ENCODE measurements at places on chromosomes 7 and 10.

DNA sequence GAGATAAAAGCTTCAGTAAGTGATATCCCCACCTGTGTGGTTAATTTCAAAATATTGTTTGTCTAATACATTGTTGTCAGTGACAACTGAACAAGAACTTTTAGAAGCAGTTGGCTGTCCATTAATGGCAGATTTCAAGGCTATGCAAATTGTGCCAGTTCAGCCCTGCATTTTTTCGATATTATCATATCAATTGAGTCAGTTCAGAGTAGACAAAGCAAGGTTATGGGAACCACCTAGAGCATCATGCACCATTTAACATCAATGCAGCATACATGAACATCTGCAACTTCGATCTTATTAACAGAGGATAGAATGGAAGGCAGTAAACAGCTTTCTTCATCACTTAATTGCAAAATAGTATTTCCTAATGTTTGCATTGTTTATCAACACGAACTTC lies 180.7 kb upstream of the KAT6B start:
- no peak for DNase-seq

DNA sequence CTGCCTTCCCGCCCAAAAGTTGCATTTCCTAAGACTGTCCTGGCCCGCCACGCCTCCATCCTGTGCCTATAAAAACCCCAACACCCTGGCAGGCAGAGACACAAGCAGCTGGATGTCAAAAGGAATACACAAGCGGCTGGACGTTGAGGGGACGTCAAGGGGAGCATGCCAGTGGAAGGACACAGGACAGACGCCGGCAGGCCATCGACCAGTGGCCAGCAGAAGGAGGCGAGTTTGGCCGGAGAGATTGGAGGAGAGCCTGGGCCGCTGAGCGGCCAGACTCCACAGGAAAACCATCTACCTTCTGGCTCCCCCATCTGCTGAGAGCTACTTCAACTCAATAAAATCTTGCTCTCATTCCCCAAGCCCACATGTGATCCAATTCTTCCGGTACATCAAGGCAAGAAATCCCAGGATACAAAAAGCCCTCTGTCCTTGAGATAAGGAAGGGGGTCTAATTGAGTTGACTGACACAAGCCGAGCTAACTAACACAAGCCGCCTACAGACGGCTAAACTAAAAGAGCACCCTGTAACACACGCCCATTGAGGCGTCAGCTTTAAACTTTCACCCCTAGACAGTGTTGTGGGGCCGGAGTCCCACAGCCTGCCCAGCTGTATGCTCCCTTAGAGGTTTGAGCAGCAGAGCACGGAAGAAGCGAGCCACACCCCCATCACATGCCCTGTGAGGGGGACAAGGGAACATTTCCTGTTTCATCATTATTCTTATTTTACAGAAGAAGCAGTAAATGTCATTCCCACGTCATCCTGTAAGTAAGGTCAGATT lies 150.3 kb upstream of the PHYHIPL start:
- no peak for DNase-seq

DNA sequence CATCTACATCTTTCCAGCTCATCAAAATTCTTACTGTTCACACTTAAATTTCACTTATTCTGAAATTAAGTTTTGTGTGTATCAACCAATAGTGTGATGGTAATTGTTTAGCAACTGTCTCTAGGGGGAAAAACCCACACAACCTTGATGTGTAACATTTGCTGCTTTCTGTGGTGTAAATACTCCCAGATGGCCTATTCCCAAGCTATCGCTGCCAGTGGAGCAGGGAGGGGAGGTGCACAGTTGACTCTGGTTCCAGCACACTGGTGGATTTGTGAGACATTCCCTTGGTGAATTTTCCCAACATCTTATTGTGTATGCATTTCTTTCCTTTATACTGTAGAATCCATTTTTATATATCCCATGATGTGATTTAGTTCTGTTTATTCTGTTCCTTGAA lies 275.9 kb upstream of the SHH start:
- no peak for DNase-seq

DNA sequence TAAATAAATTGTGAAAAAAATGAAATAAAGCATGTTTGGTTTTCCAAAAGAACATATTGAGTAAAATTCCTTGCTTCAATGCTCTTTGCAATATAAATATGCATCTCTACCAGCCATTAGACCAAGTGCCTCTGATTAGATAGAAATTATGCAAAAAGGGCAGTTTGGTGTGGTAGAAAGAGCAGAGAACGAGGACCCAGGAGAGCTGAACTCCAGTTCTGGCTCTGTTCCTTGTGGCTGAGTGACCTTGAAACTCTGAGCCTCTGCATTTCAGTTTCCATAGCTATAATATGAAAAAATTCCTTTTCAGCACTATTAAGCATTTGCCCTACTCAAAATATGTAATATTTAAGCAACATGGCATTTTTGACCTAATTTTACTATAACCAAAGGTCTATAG lies 36.5 kb downstream of the COL1A2 start:
- DNase-seq = no peak

DNA sequence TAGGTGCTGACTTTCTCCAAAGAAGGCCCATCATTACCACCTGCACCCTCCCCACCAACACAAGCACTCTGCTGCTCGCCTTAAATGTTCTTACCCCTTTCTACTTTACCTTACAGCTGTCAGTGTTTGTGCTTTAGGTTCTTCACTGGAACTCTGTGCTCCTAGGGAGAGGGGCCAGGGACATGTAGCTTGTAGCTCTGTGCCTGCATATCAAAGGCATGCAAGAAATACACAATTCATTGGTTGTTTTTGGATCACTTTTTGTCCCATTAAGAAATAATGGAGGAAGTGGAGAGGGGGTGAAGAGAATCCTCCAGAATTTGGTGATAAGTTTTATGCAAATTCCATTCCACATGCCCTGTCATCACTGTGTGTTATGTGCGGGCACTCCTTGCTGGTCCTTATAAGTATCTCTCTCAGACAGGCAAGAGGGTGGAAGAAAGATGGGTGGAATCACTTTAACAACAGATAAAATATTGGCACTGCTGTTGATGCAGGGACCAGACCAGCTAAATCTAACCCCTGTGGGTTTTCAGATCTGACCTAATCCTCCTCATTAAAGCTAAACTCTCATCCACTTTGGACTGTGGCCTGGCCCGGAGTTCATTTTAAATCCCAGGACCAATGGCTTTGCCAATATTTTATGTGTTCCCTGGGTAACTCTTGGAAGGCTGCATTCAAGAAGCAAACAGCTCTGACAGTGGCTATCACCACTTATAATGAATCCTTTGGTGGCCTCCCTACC lies 375.8 kb upstream of the NFE2L3 start:
- no peak for DNase-seq

- no peak for DNase-seq
Measured at GRCh38 chr10:50416181-50416824, 165.0 kb upstream of the ASAH2 start.

GRCh38 chr7:15378494-15379145 lies 183.2 kb downstream of the AGMO start:
- DNase-seq = no peak

DNA sequence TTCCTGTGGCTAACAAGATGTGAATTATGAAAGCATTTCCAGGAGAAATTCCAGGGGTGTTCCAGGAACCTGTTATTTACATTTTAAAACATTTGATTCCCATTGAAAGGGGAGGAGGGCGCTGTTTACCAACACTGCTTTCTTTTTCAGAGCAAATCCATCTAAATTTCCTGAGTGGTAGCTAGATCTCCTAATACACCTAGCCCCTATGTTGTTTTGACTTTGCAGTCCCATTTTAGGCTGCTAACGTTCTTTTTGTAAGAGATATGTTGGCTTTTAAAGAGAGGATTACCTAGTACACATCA lies 130.8 kb downstream of the TCF7L2 start:
- DNase-seq = no peak

GRCh38 chr7:51045319-51046102 lies 262.8 kb upstream of the GRB10 start:
- DNase-seq = no peak

- DNase-seq = no peak
Measured at GRCh38 chr7:54556121-54556520, 13.9 kb downstream of the VSTM2A start.

- no peak for DNase-seq
Measured at GRCh38 chr7:690478-691360, 35.8 kb upstream of the DNAAF5 start.

- DNase-seq = no peak
Measured at GRCh38 chr10:77162697-77163096, 474.9 kb downstream of the KCNMA1 start.

DNA sequence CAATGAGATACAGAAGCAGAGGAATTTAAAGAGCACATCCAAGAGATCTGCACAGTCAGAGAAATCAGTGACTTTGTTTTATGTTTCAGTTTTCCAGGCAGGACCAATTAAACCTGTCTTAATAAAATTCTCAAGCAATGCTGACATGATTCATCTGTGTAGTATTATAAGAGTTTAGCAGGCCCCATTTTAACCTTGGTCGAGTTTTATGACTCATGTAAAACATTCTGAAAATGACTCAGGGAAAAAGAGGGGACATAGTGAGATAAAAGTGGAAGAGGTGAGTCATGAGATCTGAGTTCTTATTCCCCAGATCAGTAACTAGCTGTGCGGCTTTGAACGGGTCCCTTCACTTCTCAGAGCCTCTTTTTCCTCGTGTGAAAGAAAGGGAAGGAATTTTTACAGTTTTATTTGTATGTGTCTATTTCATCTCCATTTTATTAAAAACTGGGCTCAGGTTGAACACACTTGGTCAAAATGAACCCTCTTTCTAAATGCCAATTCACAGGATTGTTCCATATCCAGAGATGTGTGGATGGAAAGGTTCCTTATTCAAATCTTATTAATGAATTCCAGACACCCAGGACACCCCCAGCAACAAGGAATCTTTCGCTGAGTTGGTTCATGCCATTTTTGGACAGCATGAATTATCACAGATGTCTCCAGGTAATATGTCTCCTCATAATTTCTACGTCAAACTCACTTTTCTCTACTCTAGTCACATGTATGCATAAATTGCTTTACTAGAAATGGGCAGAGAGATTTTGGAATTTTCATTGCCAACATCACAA lies 143.2 kb downstream of the JAZF1 start:
- no peak for DNase-seq

GRCh38 chr10:110873951-110874350 lies 2.2 kb downstream of the PDCD4 start:
- no peak for DNase-seq

GRCh38 chr10:44510379-44511115 lies 125.7 kb upstream of the CXCL12 start:
- DNase-seq = no peak

DNA sequence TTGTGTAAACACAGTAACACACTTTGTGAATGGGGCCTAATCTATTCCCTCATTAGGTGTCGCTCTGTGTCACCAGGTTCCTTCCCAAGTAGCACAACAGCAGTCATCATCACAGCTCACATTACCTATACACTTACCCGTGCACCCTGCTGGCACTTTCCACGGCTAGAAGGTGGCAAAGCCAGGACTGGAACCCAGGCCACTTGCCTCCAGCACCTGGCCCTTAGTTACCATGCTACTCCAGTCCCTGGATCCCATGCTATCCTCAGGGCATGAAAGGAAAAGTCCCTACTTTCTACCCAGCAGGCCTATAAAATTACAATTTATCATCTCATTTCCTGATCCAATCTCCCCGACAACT lies 18.4 kb downstream of the SMURF1 start:
- DNase-seq = no peak

- DNase-seq = peak; percentile 47
Measured at GRCh38 chr7:7895754-7896153, 72.8 kb upstream of the GLCCI1 start.

DNA sequence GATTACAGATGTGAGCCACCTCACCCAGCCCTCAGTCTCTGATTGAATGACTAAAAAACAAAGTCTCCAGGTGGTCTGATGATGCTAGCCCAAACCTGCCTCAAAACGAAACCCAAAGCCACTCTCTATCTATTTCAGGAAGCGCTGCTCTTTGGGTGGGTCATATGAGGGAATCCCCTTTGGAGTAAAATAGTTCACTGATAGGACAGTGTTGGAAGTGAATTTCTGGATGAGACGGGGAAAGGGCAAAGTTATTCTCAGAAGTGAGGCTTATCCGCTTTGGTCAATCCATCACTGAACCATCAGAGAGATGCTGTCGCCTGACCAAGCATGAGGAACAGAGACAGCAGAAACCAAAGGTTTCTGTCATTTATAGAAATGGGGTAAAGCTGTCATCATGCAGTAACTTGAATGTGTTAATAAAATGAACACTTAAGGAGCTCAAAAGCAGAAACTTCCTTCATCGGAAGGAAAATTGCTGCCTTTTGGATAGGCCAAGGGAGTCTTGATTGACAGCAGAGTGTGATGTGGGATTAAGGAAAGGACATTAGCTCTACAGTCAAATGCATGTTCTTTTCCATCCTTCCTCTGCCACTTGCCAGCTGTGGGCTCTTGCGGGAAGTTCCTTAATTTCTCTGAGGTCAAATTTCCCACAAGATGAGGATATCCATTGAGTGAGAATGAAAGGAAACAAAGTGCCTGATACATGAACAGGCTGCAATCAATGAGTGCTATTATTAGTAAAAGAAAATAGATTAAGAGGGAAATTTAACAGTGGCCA lies 64.9 kb upstream of the C1QL3 start:
- no peak for DNase-seq

- DNase-seq = no peak
Measured at GRCh38 chr10:20502903-20503585, 394.1 kb downstream of the NEBL start.

- peak; percentile 11 for DNase-seq
Measured at GRCh38 chr7:22109761-22110160, 164.1 kb upstream of the CDCA7L start.

DNA sequence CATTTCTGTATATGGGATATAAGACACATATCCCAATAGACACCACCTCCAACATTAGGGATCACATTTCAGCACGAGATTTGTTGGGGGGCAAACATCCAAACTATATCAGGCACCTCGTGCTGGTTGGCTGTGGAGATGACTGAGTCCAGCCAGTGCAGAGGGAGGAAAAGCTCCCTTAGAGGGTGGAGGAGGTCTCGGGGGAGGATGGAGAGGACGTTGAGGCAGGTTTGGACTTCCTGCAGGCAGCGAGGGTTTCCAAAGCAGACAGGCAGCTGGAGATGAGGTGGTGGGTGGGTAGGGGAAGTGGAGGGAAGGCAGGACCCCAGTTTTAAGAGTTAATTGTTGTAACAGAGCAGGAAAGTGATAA lies 56.7 kb downstream of the EEPD1 start:
- no peak for DNase-seq

DNA sequence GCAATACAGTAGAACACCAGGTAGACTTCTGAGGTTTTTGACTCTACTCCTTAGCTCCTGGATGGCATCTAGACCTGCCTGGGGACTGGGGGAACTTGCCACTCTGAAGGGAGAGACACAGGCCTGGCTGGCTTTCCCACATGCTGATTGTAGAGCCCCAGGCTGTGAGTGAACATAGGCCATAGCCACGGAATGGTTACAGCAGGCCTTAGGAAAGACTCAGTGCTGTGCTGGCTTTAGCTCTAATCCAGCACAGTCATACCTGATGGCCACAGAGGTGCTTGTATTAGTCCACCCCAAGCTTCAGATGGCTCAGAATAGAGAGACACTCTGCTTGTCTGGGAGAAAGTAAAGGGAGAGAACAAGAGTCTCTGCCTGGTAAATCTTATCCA lies 35.0 kb upstream of the ARHGAP12 start:
- no peak for DNase-seq

GRCh38 chr7:106112972-106113421 lies 885 bp upstream of the SYPL1 start:
- DNase-seq = no peak

- DNase-seq = no peak
Measured at GRCh38 chr10:42574336-42574735, 64.0 kb downstream of the ZNF33B start.

Measured in NCI-H1694 (cell line).